Glutamatergic neuron (in vitro differentiated cells): ENCODE measurements at places on chromosomes 1 and 21.

DNA sequence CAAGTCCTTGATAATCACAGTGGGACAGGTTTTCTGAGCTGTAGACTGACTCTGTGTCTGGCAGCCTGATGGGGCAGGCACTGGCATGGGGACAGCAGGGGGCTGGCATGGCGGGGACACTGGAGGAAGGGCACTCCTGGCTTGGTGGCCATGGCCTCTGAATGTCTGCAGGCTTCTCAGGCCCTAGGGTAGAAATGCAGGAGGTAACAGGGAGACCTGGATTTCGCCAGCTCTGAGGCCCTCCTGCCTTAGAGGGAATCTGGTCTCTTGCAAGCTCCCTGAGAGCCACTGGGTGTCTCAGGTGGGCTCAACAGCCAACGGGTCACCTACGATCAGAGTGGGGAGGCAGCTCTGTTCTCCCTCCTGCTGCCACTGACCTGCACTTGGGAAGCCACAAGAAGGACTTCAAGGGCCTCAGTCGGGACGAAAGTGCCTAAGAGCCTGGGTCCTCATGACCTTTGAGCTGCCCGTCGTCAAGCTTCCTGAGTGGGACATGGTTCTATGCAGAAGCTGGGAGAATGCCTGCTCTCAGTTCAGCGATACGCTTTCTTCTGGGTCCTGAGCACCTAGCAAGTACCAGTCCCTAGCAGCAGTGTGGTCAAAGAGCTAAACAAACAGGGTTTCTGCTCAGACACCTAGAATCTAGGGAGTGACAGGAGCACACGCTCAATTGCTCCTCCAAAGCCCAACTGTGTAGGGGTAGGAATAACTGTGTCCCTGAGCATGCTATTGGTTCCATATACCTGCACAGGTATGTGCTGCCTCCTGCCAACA is 569.0 kb downstream of the PTPRU start:
- DNase-seq, result no peak

DNA sequence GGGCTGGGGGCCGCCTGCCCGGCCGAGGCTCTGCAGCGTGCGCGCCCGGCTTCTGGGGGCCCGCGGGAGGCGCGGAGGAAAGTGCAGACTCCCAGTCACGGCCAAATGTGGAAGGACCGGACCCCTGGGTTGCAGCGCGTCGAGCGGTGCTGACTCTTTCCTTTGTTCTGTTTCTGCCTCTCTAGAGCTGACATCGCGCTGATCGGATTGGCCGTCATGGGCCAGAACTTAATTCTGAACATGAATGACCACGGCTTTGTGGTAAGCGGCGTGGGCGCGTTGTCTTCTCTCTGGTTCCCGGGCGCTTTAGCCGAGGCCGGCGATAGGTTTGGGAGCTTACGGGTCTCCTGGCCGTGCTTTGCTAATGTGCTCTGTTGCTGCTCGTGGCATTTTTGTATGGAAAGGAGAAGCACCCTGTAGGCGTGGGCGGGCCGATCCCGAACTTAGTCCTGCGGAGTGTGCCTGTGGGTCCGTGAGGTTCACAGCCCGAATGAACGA is 629 bp downstream of the PGD start:
- DNase-seq, result peak; percentile 42

GRCh38 chr1:62536865-62537264 is 60.5 kb upstream of the ANGPTL3 start:
- DNase-seq, result no peak

DNA sequence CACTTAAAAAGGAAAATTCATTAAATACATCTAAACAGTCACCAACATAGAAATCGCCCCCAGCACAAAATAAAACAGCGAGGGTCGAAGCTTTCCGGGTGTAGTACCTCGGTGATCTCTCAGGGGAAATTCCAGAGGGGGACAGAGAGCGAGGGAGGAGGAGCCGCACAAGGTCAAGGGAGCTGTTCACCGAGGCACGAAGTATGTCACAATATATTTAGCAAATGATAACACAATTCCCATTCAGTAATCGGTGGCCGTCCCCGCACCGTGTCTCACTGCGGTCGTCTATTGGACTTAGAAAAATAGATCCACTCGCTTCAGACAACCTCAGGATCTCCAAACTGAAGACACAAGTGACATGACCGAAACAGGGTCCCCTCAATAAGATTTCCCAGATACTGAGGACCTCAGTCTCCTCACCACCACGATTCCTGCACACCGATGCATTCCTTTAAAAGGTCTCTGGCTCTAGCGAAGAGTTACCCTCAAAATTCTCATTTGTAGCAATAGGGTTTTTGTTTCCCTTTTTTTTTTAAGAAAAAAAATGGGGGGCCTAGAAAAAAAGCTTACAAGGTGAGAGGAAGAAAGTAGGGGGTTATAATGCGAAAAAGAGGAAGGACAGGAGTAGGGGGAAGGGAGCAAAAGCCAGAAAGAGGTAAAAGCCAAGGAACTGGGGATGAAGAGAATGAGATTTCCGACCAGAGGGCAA is 1.1 kb downstream of the LPGAT1 start:
- DNase-seq, result peak; percentile 22

- peak; percentile 22 for DNase-seq
Observed at GRCh38 chr1:227921461-227922185, 26.1 kb downstream of the WNT9A start.

DNA sequence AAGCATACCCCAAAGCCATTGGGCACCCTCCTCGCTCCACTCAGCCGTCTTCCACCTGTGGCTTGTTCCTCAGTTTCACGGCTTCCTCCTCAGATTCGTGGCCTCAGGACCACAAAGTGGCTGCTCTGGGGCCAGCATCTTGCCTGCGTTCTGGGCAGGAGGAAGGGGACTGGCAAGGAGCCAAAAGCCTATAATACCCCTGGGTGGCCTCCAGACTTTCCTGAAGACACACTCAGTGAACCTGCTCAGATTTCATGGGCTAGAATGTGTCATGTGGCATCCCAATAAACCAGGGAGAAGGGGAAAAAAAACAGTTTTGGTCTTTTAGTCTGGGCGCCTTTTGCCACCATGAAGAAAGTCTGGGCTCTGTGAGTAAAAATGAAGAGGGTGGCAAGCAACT is 62.0 kb downstream of the SDC3 start:
- no peak for DNase-seq

DNA sequence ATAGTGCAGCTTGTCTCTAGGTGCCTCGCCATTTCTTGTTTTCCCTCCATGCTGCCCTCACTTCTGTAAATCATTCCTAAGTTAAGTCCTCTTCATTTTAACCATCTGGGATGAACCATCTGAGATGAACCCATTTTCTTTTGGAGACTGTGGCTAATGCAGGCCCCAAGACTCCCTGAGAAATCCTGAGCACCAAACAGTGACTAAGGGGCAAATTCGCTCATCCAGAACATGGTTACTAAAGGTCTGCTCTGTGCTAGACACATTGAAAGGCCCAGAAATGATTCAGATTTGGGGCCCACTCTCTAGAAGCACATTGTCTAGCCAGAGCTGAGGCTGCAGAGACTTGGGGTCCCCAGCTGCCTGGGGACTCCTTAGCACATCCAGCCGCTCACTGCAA is 151.9 kb upstream of the CTTNBP2NL start:
- DNase-seq, result no peak

DNA sequence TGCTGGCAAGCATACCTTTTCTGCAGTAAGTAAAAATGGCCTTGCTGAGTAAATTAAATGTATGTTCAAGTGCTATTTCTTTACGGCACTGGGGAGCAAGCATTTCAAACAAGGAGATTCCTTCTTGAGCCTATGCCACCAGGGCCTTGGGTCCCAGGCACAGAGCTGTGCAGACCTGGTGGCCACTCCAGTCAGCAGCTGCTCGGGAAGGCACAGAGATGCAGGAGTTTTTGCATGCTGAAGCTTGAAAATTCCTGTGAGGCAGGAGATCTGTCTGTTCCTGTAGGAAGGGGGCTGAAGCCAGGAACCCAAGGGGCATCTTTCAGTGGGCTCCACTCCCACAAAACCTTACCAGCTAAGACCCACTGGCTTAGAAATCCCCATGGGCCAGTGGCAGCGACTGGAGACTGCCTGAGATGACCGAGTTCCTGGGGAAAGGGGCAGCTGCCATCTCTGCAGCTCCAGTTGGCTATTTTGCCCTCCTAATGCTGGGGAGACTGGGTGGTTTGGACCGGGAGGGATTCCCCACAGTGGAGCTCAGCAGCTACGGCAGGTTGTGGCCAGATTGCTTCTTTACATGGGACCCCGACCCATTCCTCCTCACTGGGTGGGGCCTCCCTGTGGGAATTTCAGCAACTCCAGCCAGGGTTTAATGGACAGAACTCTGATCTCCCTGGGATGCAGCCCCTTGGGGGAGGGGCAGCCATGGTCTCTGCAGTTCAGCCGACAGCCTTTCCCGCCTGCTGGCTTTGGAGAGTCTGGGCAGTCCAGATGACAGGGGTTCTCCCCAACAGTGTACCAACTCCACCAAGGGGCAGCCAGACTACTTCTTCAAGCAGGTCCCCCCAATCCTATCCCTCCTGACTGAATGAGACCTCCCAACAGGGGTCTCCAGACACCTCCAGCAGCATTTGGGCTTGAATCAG is 8.4 kb upstream of the PGBD2 start:
- no peak for DNase-seq

DNA sequence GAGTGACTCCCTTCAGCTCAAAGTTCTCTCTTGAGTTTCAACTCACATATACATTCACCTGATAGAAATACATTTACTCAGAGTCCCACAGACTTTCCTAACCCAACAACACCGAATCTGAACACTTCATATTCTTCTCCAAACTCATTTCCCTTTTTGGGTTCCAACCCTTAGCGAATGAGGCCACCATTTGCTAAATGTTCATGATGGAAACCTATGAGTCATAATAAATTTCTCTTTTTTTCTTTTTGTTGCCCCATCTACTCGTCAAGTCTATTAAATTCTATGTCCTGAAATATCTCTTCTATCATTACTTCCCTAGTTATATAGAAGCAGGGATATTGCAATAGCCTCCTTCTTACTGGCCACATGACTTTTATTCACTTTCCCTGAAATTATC is 100.1 kb downstream of the HLX start:
- no peak for DNase-seq

DNA sequence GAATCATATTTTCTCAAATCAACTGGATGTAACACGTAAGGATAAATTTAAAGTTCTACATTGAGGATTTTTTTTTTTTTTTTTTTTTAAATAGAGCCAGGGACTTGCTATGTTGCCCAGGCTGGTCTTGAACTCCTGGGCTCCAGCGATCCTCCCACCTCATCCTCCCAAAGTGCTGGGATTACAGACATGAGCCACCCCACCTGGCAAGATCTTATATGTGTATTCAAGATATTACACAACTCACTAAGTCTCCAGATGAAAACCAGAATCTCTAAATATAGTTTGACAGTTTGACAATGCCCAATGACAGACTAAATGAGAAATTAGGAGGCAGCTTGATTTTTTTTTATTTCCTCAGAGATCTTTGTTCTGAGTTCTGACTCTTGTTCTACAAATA is 6.8 kb downstream of the YY1AP1 start:
- DNase-seq, result no peak

DNA sequence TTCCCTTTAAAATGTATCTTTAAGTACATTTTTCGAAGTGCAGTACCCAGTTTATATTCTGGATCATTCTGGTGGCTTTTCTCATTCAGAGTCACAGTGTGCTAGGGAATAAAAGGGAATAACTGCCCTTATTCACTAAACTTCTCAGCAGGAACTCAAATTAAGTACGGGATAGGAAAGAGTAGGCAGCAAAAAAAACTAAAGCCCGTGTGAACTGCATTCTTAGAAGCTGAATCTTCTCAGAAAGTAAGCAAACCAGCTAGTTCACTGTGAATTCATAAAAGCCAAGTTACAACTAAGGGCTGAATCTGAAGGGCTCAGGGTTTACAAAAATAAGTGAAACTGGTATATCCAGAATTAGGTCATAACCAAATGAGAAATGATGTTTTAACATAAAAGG is 22.0 kb downstream of the PRPF38A start:
- DNase-seq, result no peak

DNA sequence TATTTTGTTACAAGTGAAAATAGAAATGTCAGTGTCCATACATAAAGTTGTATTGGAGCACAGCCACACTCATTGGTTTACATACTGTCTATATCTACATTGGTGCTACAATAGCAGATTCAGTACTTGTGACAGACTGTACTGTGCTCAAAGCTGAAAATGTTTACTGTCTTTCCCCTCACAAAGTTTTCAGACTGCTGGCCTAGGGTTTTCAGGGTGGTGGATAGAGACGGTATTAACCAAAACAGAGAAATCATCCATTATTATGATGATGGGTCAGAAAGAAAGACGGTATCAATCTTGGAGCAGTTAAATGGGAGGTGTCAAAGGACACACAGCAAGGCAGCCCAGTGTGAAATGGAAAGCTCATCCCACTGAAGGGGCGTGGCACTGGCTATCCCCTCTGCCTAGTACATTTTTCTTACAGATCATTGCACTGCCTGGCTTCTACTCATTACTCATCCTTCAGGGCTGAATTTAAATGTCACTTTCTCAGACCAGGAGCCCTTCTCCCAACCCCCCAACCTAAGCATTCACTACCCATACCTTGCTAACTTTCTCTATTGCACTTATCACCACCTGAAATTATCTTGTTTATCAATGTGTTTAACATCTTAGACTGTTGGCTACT is 10.2 kb downstream of the JAK1 start:
- DNase-seq, result no peak

DNA sequence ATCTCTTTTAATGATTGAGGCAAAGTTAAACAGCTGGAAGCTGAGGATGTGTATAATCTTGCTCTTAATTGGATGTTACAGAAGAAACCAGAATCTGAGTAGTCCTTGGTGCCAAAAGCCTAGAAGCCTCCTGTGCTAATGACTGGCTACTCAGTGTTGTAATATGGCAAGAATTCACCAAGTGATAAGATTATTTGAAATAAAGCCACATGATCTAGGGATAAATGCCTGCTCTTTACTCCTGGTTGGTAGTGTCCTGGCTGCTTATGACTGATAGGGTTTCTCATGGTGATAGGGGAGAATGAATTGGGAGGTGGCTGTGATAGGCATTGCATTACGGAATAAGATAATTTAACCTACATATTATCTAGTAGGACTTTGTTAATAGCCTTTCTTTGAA is 13.6 kb upstream of the MAB21L3 start:
- no peak for DNase-seq

- no peak for DNase-seq
Observed at GRCh38 chr1:245645406-245645805, 490.6 kb downstream of the KIF26B start.

DNA sequence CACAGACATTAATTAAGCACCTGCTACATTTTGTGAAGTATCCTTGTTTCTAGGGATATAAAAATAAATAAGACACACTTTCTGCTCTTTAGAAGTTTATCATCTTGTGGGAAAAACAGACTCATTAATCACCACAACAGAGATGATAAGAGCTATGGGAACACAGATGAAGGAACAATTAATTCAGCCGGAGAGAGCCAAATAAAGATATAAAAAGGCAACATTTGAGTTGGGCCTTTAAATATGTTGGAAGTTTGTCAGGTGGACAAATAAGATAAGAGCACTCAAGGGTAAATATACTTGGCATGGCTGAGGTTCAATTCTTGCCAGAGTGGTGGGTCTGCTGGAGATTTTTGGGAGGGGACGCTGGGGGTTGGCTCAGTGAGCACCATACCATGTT is 34.2 kb upstream of the VTCN1 start:
- no peak for DNase-seq
